ENCODE measurements at places on chromosomes 6 and 20. TPM values are rescaled to one million over a fixed set of nuclear protein-coding genes. Genes with fewer than 3 reads are reported as not detected.

DNA sequence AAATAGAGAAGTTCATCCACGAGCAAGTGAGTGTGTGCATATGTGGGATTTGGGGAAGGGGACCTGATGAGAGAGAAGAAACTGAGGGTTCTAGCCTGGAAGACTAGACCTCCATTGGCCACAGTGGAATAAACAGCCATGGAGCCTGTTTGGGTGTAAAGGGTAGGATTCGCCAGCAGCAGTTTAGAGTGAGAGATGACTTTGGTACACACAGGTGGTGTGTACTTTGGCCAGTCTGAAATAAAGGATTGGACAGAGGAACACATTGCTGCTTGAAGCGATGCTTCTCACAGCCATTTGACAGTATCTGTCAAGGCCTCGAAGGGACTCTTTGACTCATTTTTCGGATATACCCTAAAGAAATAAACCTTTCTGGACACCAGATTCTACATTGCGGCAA is 29.2 kb downstream of the PLEKHG1 start:
- no peak for DNase-seq

DNA sequence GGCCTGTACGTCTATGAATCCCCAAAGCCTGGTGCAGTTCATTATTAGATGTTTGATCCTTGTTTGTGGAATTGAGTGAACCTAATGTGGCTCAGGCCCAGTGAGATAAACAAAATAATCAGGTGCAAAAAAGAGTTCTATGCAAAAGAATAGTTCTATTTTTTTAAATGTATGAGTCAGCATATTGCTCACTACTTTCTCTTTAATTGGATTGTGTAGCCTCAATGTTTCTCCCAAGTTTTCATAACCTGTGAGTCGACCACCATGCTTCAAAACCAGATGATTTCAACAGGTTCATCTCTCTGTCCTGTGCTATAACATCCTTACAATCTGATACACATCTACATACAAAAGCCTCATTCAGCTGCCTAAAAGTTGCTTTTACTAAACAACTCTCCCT is 116.5 kb upstream of the HDAC2 start:
- DNase-seq = no peak

DNA sequence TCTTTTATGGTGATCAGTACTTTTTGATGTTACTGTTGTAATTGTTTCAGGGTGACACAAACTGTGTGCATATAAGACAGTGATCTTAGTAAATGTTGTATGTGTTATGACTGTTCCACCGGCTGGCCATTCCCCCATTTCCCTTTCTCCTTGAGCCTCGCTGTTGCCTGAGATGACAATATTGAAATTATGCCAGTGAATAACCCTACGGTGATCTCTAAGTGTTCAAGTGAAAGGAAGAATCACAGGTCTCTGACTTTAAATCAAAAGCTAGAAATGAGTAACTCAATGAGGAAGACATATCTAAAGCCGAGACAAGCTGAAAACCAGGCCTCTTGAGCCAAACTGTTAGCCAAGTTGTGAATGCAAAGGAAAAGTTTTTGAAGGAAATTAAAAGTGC is 32.3 kb downstream of the TULP4 start:
- no peak for DNase-seq

DNA sequence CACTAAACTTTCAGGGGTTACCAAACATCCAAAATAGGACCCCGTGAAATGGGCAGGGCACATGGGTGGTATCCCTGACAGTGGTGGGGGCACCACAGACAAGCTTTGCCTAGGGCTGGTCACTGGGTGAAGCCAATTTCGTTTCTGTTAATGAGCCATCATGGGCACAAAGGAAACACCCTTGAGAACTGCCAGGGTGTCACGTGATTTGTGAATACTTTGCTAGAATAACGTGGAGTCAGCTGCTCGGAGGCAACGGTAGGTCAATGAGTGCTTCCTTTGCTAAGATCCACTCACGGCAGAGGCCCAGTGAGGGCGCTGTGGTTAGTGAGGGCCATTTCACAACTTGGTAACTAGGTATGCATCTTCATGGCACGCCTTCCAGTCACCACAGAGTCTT is 87.7 kb upstream of the AGPAT4 start:
- no peak for DNase-seq

DNA sequence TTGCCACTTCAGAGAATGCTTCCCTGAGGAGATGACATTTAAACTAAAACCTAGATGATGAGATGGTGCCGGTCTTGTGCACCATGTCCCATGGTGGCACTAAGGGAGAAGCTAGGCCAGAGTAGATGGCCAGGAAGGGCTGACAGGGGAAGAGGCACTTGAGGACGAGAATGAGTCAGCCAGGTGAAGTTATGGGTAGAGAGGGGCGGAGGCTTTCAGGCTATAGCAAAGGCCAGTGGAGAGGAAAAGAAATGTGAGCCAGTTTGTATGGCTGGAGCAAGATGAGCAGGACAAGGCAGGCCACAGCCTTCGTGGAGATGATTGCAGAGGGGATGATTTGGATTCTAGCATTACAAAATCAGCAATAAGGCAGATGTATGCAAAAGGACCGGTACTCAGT is 44.7 kb upstream of the ADGRF4 start:
- no peak for DNase-seq

- no peak for DNase-seq
Observed at GRCh38 chr6:25017932-25018567, 82.3 kb upstream of the RIPOR2 start.

DNA sequence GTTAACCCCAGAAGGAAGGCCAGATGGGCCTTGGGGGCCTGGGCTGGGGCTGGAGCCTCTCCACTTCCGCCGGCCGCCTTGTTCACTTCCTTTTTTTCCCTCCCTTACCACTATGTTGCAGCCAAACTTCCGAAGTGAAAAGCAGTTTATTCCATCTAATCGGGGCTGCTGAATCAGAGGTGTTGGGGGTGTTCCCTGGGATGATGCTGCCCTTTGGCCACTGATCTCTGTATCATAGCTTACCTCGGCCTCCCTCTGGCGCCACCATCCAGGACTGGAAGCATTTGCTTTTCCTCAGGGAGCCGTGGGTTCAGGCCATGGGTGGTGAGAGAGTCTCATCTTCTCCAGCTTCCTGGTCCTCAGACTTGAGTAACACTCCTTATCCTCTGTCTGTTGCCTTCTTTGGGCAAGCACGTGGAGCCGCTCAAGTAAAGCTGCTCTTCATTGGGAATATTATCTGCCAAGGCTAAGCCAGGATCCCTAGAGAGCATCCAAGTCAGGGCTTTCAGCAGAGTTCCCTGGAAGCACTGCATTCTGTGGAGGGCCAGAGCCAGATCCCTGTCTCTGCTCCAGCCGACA is 39.6 kb downstream of the SLX4IP start:
- no peak for DNase-seq

DNA sequence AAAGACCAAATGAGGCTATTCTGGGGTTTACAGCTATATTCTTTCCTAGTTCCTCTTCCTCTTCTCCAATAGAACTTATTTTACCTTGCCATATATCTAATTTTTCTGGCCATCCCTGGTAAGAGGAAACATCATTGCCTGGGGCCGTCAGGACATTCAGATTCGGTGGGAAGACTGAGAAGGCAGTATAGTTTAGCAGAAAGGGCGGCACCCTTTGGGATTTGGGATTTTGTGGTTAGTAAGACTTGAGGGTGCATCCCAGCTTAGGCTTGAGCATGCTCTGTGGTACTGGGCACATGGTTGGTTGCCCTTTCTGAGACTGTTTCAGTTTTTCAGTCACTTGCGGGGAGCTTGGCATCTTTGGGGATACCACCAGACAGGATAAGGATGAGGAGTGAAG is 21.1 kb downstream of the SCUBE3 start:
- DNase-seq = no peak

DNA sequence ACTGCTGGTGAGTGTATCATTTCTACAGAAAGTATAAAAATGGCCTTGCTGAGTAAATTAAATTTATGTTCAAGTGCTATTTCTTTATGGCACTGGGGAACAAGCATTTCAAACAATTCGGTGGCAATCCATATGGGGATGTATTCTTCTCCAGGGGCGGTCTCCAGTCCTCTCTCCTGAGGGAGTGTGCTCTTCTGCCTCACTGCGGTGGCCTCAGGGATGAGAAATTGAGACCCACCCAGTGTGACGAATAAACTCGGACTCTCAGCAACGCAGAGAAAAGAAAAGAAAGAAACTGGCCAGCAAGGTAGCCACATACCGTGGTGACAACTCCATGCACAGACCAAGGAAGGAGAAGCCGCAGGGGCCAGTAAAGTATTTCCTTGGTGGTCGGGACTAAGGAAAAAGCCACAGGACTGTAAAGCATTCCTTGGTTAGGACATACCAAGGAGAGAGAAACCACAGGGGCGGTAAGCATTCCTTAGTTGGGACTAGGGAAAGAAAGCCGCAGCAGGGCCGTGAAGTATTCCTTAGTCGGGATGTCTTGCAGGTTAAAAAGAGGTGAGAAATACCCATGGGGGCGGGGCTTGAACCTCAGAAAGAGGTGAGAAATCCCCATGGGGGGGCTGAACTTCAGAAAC is 13.6 kb upstream of the GOPC start:
- DNase-seq = no peak

- DNase-seq = no peak
Observed at GRCh38 chr6:40719671-40720374, 132.7 kb upstream of the LRFN2 start.

DNA sequence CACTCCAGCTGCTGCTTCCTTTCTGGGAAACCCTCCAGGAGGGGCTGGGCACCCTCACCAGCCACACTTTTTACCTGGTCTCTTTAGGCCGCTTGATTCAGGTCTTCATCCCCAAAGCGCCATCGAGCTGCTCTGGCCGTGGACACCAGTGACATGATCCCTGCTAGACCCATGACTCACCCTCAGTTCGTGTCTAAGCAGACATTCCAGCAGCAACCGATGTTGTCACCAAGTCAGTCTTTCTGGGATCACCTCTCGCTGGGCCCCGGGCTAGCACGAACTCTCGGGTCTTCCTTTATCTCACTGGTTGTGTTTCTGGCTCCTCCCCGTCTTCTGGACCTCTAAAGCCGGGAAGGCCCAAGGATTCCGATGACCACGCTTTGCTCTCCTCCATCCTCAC is 43.0 kb upstream of the GPR31 start:
- no peak for DNase-seq

Gene ZNF391
- total RNA-seq = 1.6 TPM

Gene NT5DC1
- total RNA-seq = 25.0 TPM

Gene AVP
- total RNA-seq = not detected

Gene IL17A
- total RNA-seq = not detected

Gene RAB23
- 43.7 TPM for total RNA-seq

Gene PGC
- 53.1 TPM for total RNA-seq

Gene PXMP4
- total RNA-seq = 3.3 TPM

Gene CGA
- total RNA-seq = not detected
